Brain microvascular endothelial cell (primary cell): ENCODE measurements at places on chromosomes 3 and 15.

DNA sequence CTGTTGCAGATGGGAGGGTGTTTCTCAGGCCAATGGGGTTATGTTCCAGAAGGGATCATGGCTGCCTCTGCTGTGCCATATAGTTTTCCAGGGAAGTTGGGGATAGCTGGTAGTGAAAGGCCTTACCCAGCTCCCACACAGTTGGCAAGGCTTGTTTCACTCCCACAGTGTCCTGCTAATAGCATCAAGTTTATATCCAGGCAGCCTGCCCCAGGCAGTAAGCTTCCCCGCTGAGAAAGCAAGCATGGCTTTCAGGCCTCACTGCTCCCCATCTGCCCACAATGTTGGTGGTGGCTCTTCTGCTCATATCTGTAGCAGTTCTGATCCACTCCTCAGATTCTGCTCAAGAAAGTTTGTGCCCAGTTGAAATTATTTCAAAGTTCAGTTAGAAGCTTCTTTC, 50.9 kb upstream of the DCBLD2 start:
- no peak for DNase-seq

DNA sequence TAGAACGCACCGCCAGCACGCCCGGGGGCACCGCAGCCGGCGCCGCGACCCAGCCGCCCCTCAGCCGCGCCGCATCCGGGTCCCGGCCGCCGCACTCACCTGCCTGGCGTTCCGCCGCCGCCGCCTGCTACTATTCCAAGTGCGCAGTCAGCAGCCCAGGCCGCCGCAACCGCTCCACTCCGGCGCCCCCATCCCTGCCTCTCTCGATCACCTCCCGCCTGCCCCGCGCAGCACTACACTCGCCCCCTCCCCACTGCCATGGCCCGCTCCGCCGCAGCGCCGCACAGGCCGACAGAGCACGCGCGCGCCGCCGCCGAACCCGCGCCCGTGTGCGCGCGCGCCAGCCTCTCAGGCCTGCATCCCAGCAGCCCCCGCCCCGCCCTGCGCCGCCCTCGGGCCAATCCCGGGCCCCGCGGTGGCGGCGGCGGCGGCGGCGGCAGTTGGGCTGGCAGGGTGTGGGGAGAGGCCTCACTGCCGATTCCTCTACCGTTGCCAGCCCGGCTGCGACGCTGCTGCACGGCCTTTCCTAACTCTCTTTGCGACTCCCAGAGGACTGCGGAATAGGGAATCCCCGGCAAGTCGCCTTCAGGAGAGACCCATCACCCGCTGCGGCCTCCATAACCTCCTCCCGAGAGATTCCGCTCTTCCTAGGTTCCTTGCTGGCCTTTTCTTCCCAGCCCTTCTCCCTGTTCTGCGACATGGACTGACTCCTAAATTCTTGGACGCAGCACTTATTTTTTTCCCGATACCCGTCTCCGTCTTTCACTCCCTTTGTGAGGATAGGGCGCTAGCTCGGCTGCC, at the start of gene PIK3CB:
Gene PIK3CB (minus strand): TSS at position 333 of the 801 bp plus-strand sequence. CDS start 75,585 bp downstream, outside the sequence.
- DNase-seq = peak; percentile 67

GRCh38 chr15:32729700-32730395, 12.0 kb downstream of the GREM1 start:
- no peak for DNase-seq

DNA sequence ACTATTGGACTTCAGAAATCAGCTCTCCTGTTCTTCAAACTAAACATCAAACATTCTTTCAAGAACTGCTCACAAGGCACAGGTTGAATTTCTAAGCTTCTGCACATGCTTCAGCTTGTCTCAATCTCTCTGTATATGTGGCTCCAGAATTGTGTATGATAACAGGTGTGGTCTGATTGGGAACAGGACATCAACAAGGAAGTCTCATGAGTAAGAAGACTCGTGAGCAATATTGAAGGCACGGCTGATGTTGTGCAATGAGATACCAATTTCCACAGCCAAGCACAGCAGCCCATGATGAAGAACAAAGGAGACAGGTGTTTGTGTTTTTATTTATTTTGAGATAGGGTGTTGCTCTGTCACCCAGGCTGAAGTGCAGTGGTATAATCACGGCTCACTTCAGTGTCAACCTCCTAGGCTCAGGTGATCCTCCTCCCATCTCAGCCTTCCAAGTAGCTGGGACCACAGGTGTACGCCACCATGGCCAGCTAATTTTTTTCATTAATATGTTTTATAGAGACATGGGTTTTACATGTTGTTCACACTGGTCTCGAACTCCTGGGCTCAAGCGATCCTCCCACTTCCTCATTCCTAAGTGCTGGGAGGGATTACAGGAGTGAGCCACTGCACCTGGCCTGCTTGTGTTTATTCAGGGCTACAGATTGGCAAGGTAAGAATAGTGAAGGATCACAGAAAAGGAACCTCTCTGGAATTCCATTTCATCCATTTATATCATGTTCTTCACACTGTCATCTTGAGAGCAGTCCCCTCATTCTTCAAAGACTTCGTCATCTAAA, 32.2 kb upstream of the ABHD17C start:
- DNase-seq = no peak

GRCh38 chr3:98784666-98785600, 21.8 kb downstream of the ST3GAL6 start:
- peak; percentile 83 for DNase-seq

DNA sequence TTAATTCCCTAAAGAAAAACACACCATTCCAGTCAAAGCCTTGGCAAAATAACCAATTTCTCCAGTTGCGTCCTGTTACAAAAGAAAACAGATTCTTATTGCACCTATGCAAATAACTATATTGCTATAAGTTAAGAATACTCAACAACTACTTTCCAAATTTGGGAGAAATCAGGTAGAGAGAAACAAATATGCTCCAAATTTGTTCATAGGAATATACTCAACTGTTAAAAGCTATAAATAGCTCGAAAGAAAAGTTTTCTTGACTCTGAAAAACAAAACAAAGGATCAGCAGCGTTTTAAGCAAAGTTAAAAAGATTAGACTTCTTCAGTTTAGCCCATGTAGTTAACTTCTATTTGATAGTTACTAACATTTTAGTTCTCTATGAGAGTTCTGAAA, 20.1 kb upstream of the SKIL start:
- DNase-seq = no peak

GRCh38 chr3:9746330-9746729, 3.4 kb upstream of the OGG1 start:
- peak; percentile 79 for DNase-seq

DNA sequence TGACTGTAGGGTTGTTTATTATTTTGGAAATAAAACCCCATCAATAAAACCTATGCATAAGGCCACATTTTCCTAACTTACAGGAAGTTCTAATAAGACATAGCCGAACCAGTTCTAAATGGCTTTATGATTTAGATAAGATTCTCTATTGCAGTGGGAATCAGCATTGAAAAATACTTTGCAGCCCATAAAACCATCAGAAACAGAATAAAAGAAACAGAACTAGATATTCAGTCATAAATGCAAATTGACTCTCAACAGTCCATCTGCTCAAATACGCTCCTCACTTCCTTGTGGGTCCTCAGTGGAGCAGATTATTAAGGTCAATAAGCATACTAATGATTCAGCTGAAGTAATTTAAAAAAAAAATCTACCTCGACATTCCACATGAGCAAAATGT, 8.8 kb downstream of the SATB1 start:
- DNase-seq = no peak

DNA sequence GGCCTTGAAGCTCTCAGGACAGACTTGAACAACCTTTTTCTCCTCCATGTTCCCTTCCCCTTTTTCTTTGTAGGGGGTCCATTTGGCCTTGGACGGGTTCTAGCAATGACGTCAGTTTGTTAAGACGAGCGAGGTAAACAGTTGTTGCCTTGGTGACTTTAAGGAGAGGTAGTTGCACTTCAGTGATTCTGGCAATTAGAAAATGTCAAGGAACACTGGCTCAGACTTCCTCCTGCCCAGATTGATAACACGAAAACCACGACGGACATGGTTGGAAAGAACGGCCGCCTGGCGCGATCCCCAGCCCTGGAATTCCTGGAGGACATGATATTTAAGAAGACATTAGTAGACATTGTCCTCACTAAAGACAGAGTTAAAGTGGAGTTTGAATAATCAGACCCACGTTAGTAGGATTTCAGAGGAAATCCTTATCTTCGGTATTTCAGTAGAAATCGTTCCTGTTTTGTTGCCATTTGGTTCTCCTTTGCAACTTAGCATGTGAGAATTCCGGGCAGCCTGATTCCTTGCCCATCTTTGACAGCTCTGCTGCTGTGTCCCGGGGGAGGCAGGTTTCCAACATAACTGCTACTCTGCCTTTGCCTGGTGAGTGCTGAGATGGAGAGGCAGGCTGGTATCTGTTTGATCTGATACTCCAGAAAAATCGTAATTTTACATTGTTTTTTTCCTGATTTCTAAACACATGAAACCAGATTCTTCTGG, 87.3 kb downstream of the ST6GAL1 start:
- DNase-seq = no peak

GRCh38 chr3:160044121-160044520, 55.5 kb downstream of the IL12A start:
- DNase-seq = no peak

GRCh38 chr3:1037631-1038030, 55.2 kb upstream of the CNTN6 start:
- DNase-seq = peak; percentile 1

GRCh38 chr3:66565301-66565700, 64.5 kb upstream of the LRIG1 start:
- DNase-seq = peak; percentile 22

- no peak for DNase-seq
Measured at GRCh38 chr15:32966512-32966911, 228.0 kb downstream of the FMN1 start.

- DNase-seq = peak; percentile 22
Measured at GRCh38 chr3:41338276-41338675, 139.0 kb downstream of the CTNNB1 start.

DNA sequence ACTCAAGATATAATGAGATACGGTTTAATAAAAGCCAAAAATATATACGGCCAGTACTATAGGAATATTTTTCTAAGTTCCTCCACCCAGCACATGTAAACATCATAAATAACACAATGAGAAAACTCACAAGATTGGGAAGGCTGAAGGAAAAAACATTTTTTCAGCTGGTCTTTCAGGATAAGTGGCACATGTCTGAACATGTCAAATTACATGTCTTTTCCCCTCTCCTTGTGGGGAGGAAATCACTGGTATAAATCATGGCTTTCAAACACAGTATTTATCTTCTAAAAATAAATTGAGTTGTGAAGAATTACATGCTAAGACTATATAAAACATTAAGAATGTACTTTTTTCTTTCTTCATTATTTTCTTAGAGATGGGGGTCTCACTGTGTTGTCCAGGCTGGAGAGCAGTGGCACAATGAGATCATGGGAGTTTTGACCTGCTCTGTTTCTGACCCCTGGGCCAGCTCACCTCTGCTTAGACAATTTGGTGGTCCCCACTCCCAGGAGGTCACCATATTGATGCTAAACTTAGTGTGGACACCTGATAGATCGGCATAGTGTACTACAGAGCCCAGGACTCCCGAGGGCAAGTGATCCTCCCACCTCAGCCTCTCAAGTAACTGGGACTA, 32.8 kb downstream of the ETV5 start:
- no peak for DNase-seq

GRCh38 chr3:126886217-126886616, 96.7 kb upstream of the PLXNA1 start:
- DNase-seq = peak; percentile 52

DNA sequence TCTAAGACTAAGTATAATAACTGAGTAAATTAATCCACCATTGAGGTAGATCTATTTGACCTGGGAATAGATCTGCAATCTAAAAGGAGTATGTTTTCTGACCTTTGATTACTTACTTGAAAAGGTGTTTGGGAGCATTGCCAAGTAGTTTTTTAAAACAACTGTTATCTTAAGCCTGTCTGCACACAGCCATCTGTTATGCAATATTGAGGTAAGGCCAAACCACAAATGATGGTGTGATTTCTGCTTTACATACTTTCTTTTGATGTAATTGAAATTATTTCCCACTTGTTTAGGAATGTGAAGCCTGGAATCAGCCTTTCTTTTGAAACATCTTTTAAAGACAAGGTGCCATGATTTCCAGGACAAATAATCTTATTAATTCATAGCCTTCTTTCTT, 274.0 kb downstream of the BBX start:
- peak; percentile 46 for DNase-seq

- DNase-seq = no peak
Measured at GRCh38 chr3:80618295-80619256, 850.8 kb upstream of the ROBO1 start.

DNA sequence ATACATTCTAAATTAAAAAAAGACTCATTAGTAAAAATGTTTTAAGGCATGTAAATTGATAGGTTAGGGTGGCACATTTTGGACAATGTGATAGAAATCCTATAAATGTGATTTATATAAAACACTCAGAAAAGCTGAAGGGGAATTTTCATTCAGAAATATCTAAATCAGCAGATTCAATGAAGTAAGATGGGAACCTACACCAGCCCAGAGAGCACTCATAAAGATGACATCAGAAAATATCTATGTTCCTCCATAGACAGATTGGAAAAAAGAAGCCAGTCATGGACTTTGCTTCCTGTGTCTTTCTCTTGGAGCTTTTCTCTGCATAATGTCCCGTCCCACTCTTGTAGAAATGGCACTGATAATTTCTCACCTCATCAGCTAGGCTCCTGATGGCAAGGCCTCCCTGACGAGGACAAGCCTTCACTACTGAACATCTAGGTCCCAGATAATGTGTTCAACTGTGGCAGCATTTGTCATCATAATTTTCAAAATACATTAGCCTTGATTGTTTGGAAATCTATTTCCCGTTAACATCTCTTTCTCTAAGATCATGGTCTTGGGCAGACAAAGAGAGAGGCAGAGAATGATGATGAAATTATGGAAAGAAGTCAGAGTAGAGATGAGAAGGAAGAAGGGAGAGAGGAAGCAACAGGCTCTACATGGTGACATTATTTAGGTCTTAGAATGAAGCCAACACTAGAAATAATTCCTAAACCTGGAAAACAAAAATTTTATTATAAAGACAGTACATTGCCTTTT, 354.4 kb downstream of the NTRK3 start:
- DNase-seq = no peak

- DNase-seq = peak; percentile 6
Measured at GRCh38 chr3:121748680-121749275, 763 bp downstream of the GOLGB1 start.

- no peak for DNase-seq
Measured at GRCh38 chr15:78605680-78606079, 15.1 kb downstream of the CHRNA3 start.

DNA sequence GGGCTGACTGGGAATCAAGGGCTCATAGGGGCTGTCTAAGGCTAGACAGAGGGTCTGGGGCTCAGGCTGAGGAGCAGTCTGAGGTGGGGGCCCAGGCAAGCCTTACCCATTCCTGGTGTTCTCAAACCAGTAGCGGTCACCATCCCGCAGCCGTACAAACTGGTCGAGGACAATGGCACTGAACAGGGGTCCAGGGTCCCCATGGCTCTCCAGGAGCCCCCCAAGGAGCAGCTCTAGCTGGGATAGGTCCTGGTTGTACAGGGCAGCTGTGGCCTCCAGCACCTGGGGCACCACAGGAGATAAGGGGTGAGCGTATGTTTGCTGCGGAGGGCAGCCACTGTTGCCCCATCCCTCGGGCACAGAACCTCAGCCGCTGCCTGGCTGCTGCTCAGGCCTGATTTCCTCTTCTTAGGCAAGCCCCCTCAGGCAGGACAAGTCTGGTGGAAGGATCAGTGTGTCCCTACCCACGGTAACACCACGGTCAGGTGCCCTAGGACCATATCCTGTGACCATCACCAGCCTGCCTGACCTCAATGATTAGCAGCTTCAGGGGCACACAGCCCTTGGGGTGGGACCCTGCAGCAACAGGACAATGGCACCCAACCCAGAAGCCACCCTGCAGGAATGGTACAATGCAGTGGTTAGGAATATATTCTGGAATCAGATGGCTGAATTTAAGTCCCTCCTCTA, 5.9 kb downstream of the DUOX2 start:
- DNase-seq = no peak
